ENCODE measurements at places on chromosomes 12 and 14. TPM values are rescaled to one million over a fixed set of nuclear protein-coding genes. Genes with fewer than 3 reads are reported as not detected.

Gene ENDOU
- total RNA-seq, result 1.0 TPM

Gene DDX47
- total RNA-seq, result 62.2 TPM

Gene GPR162
- total RNA-seq, result 9.7 TPM

Gene HELB
- 3.0 TPM for total RNA-seq

Gene OLR1
- 0.39 TPM for total RNA-seq

Gene OTOGL
- 1.2 TPM for total RNA-seq

DNA sequence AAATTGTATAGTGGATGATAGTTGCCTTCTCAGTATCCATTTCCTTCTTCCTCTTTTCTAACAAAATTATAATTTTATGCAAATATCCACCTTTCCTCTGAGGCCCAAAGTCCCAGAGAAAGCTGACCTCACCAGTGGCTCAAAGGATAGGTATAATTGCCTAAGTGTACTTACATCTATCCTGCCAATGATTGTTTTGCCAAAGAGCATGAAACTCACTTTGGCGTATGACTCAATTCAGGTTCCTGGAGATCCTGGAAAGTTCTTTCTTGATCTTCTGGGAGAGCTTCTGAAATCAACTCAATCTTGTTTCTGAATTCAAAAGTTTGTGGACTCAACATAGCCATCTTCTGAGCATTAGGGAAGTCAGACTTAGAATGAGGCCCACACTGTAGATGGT is 10.5 kb upstream of the RBM25 start:
- ATAC-seq, result no peak

- ATAC-seq, result no peak
These were observed 29.6 kb upstream of the NTN4 start for GRCh38 chr12:95820096-95820703.

DNA sequence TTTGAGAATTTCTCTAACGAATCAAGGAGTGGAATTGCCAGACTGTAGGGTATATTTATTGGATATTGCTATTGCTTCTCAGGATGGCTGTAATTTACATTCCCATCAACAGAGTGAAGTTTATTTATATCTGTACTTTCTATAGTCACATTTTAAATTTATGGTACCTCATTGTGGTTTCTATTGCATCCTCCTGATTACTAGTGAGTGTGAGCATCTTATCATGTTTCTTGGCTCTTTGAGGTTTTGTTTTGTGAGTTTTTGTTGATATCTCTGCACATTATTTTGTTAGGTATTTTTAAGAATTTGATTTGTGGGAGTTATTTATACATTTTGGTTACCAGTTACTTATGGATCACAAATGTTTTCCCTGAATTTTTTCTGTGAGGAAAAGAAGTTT is 13.9 kb downstream of the DNM1L start:
- ATAC-seq, result no peak

GRCh38 chr12:124278389-124279101 is 16.3 kb upstream of the RFLNA start:
- ATAC-seq, result no peak

DNA sequence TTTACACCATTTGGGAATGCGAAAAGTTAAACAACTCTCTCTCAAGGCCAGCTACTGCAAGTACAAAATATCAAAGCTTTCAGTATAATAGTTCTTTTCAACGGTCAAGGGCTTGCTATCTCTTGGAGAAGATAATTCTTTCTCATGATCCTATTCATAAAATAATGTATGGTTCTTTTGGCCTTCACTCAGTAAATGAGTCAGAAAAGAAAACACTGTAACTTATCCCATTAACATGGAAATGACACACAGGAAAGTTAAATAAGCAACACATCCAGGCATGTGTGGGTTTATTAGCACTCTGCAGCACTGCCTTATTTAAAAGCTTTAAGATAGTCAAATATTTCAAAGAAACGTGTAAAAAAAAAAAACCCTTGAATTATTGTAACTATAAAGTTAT is 36.9 kb downstream of the ZFC3H1 start:
- no peak for ATAC-seq

DNA sequence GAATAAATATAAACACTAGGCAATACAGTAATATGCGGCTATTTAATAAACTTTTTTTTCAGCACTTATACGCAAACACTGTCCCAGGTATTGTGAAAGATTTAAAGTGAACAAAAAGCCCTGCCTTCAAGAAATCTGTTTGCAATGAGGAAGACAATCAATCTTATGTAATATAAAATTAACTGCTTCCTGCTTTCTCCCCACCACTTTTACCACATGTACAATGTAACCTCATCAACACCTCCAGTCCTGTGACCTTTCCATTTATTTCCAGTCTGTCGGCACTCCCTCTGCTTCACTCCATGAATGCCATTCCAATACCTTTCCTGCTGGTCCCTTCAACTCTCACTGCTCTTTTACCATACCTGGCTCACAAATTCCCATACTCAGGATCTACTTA is 10.5 kb downstream of the SNX6 start:
- ATAC-seq, result no peak

DNA sequence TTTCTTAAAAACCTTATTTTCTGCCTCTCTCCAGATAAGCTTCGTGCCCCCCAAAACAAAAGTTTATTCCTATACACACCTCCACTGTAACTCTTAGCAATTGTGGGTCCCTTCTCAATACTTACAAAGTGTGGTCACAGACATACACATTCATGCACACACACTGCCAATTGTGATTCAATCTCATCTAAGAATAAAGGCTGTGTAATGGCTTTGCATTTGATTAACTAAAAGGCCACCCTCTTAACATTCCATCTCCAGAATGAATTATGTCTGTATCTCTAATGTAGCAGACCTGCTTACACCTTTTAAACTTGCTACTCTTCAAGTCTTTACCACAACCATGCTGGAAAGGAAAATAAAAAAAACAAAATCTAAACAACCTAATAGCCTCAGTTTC is 49.5 kb downstream of the MYF5 start:
- no peak for ATAC-seq

- ATAC-seq, result no peak
These were observed 224.5 kb downstream of the BCL11B start for GRCh38 chr14:99047441-99048031.

GRCh38 chr12:3757261-3757660 is 4.4 kb upstream of the CRACR2A start:
- no peak for ATAC-seq

- ATAC-seq, result no peak
These were observed 113.2 kb downstream of the RBM19 start for GRCh38 chr12:113852695-113853490.

DNA sequence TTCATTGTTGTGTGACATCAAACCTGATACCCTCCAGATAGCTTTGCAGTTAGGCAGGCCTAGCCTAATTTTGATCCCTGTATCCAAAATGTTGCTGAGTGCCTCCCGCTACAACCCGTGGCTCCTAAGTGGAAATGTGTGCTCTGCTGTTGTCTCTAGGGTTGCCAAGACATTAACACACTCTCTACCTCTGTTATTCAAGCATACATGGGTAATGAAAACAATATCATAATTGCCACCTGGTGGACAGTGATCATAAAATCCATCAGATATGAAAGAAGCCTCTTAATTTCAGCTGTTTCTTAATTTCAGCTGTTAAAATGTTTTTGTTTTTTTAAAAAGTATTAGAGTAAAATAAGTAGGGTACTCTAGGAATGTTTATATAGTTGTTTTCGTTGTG is 93.5 kb downstream of the PLEKHA5 start:
- ATAC-seq, result no peak

Measured in gastroesophageal sphincter (tissue), 4 donors.